ENCODE measurements at places on chromosomes 6 and 20.

DNA sequence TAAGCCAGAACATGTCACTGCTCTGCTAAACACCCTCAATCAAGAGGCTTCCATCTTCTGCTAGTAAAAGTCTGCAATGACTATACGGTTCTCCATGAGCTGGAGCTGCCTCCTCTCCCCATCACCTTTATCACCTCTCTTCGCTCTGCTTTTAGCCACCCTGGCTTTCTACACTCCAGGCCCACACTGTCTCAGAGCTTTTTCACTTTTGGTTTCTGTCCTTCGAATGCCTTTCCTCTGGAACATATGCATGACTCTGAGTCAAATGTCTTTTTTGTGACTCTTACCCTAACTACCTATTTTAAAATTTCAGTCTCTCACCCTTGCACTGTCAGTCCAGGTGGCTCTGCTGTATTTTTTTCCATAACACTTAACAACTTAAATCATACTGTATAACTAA lies 525.4 kb upstream of the RNF217 start:
- DNase-seq, result no peak

DNA sequence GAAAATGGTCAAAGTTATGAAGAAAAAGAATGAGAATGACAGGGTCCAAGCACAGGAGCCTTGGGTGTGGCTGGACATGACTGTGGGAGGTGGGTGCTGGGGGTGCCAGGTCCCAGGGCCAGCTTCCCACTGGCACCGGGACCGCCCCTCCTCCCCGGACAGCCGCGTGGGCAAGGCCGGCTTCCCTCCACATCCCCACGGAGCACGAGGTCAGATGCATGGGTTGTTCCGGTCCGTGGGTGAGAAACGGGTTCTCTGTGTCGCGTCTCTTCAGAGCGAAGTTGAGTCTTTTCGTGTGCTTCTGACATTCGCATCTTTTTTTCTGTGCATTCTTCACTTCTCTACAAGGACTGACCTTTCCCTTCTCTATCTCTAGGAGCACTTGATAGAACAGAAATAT lies 30.1 kb downstream of the KIF25 start:
- DNase-seq, result no peak

GRCh38 chr6:1906014-1906413 lies 296.3 kb downstream of the FOXC1 start:
- DNase-seq, result no peak

DNA sequence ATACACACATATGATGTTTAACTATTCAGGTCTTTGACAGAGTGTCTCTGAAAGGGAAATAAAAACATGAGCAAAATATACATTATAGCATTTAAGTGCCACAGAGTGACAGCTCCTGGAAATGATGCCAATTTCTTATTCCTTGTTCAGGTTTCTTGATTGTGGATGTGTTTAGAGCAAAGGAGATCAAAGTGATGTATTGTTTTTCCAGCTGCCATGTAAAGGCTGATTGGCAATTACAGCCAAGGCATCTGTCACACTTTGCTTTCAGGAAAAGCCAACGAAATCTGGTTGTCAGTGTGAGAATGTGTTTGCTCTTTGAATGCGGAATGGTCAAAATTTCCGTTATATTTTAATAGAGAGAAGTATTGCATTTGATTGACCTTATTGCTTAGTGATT lies 347.8 kb upstream of the FLRT3 start:
- DNase-seq, result no peak

DNA sequence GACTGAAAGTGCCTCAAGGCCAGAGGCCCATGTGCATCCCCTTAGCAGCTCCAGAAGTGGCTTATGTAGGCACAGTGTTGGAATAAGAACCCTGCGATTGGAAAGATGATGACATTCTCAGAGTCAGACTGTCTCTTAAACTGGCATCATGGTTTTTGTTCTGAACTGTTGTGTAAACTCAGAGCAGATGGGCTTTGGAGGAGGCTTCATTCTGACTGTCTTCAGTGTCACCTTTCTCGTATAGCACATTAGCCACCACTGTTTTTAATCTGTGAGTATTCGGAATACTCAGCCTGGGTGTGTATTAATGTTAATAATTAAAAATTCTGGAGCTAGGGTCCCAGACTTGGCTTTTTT lies 140.9 kb downstream of the JARID2 start:
- no peak for DNase-seq

DNA sequence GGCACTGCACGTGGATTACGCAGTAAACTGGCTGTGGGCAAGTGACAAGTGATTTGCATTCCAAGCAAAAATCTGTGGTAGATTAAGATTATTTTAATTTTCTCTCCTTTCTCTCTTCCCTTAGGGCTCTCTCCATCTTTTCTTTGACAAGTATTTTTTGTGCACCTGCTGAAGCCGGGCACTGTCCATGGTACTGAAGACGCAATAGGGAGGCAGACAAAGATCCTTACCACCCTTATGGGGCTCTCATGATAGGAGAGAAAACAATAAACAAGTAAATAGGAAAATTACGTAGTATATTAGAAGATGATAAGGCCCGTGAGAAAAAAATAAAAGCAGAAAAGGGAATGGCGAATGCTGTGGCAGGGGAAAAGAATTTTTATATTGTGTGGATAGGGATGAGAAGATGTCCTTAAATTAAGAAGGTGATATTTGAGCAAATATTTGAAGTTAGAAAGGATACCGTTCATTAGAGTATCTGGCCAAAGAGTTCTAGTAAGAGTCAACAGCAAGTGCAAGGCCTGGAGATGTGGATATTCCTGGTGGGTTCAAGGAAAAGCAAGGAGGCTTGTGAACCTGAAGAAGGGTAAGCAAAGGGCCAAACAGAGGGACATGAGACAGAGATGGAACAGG lies 146.0 kb downstream of the LAMP5 start:
- no peak for DNase-seq

- no peak for DNase-seq
Measured at GRCh38 chr6:157008568-157008967, 231.4 kb downstream of the ARID1B start.

GRCh38 chr20:53030061-53030460 lies 57.9 kb downstream of the TSHZ2 start:
- DNase-seq, result no peak

- no peak for DNase-seq
Measured at GRCh38 chr20:41365777-41366545, 657 bp downstream of the EMILIN3 start.

DNA sequence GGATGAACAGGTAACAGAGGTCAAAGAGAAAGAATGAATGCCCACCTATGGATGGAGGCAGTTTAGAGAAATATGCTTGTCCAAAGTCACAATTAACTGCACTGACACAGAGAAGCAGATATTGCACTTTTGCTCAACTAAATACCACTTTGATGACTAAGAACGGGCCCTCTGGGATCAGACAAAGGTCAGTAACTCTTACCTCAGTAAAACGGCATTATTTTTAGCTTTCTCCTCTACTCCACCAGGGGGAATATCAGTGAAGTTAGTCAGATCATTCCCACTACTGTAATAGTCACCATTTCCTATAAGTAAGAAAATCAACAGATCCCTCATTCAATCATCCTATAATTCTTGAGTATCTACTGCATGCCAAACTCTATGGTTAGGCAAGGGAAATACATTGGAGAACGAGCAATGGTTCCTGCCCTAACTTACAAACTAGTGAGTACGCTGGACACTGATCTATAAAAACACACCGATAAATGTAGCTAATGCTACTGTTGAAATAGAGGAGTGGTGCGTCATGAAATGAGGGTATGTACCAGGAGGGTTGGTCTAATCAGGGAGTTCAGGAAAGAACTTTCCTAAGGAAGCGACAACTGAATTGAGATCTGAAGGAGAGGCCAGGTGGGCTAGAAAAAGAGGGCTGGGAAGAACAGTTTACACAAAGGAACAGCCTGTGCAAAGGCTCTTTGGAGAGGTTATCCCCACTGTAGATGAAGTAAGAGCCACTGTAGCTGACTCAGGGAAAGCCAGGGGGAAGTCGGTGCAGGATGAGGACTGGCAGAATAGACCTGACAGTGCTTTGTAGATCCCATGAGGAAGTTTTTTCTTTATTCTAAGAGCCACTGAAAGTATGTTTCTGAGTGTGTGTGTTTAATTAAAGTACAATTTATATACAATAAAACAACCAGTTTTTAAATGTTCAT lies 9.2 kb downstream of the ECI2 start:
- DNase-seq, result no peak

- DNase-seq, result no peak
Measured at GRCh38 chr6:25629198-25629576, 22.8 kb upstream of the SCGN start.

DNA sequence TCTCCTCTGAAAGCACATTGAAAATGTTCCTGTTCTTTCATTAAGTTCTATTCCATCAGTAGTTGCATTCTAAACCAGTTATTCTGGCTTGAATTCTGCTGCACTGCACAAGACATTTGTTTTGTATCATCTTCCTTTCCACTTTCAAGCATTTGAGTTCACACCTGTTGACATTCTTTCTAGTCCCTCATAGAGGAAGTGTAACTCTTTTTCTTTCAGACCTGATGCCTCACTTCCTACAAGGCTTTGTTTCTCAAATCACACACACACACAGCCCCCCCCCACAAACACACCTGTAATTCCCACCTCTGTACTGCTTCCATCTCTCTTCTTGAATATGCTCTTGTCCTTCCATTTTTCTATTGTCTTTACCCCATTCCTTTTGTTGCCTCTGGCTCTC lies 50.9 kb downstream of the CCN2 start:
- no peak for DNase-seq
